ENCODE measurements at places on chromosomes 7 and 10.

DNA sequence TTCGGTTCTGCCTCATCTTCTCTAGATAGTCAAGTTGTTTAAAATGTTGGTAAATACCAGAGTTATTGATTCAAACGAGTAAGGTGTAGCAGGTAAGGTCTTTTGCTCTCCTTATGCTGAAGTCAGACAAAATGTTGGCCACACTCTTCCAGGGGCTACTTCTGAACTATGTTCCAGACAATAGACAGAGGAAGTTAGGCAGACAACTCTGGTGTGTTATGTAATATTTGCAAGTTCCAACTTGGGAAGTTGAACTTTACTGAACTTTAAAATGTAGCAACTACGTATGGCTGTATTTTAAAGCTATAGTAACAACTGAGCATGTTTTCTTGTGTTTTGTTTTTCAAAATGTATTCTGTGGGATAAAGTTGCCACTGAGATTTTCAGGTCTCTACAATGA, 125.7 kb upstream of the NEBL start:
- DNase-seq = no peak

- no peak for DNase-seq
Measured at GRCh38 chr10:79260811-79261740, 86.2 kb upstream of the PPIF start.

DNA sequence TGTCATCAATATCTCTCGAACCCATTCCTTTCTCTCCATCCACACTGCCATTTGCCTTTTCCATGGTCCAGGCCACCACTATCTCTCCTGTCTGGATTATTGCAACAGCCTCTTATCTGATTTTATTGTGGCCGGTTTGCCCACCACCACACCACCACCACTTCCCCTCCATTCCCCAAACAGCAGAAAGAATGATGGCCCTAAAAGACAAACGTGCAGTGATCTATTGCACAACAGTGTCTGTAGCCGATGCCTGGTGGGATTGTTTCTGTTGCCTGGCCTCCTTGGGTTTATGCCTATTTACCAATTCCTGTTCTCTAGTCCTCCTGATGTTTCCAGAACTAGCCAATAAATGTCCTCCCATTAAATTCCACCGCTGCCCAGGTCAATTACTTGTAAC, 10.2 kb upstream of the ST8SIA6 start:
- DNase-seq = no peak

- no peak for DNase-seq
Measured at GRCh38 chr7:87993269-87993668, 59.2 kb downstream of the ADAM22 start.

- no peak for DNase-seq
Measured at GRCh38 chr7:129055294-129055816, 444 bp upstream of the TNPO3 start.

- DNase-seq = no peak
Measured at GRCh38 chr10:47300429-47300931, 483 bp downstream of the GDF10 start.

DNA sequence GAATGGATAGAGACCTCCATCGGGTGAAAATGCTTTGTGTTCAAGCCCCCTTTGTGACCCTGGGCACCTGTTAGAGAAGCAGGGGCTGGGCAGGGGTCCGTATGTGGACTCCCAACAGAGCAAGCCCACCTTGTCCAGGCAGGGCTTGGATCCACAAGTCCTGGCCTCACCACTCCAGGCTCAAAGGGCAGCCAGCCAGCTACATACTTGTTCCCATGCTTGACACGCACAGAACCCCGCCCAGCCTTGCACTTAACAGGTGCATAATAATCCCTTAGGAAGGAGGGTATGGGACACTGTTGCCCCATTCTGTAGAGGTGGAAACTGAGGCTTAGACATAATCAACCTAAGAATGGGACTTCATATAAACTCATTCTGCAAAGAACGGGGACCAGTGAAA, 160.6 kb downstream of the PRKAG2 start:
- DNase-seq = no peak

DNA sequence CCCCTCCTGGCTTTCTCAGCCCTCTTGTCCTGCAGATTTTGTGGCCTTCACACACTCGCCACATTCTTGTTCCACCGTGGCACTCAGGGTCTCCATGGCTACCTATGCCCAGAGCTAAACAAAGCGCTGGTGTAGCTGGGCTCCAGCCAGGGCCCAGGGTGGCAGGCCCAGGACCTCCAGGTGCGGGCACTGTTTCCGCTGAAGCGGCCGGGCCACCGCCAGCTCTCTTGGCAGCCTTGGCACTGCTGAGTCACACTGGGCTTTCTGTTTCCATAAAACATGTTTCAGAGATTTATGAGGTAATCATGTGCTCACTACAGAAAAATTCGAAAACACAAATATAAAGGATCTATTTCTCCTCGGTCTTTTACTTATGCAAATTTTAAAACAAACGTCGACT, 51.3 kb downstream of the AOC1 start:
- DNase-seq = no peak

DNA sequence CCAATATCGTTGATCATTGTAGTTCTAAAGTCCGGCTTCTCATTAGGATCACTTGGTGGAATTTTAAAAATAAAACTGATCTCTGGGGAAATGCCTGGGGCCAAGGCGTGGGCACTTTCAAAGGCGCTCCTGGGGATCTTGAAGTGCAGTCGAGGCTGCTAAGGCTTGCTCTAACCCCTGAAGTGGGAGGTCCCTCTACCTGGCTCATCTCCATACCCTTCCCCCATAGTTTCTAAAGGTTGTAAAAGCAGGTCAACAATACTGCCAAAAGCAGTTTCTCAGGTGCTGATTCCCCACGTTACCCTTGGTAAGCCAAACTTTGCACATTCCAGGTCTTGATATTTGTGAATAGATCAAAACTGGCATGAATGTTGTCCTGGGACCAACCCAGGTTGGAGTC, 79.0 kb upstream of the SP8 start:
- no peak for DNase-seq

GRCh38 chr10:131068760-131069159, 242.8 kb downstream of the TCERG1L start:
- DNase-seq = no peak

DNA sequence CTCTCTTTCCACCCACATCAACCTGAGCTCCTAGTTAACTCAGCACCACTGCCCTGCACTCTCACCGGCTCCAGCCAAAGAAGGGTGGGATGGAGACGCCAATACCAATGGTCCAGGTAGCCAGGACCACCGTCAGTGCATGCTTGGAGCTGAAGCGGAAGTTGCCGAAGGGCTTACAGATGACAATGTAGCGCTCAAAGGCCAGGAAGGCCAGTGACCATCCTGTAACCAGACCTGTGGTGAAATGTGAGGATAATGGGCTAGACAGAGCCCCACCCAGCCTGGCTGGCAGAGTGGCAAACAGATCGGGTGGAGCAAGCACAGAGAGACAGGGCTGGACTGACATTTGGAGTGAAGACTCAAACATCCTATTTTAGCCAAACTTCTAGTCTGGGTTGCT, 673 bp downstream of the OPN1SW start:
- DNase-seq = no peak

- DNase-seq = no peak
Measured at GRCh38 chr10:121675344-121675743, 77.1 kb upstream of the FGFR2 start.

GRCh38 chr7:112743811-112744210, 46.4 kb downstream of the TMEM168 start:
- no peak for DNase-seq

- no peak for DNase-seq
Measured at GRCh38 chr10:113775686-113776294, 24.3 kb downstream of the PLEKHS1 start.

GRCh38 chr7:91137153-91137787, 127.0 kb upstream of the FZD1 start:
- DNase-seq = no peak

GRCh38 chr7:42693722-42694121, 218.1 kb downstream of the C7orf25 start:
- DNase-seq = no peak

GRCh38 chr7:596819-597182, 77.2 kb upstream of the PDGFA start:
- DNase-seq = no peak

GRCh38 chr10:126736727-126737126, 66.2 kb upstream of the C10orf90 start:
- DNase-seq = no peak

- DNase-seq = peak; percentile 60
Measured at GRCh38 chr7:43834463-43835251, 34.7 kb downstream of the MRPS24 start.

GRCh38 chr10:116201670-116202430, 71.2 kb downstream of the GFRA1 start:
- DNase-seq = no peak

- no peak for DNase-seq
Measured at GRCh38 chr7:1090686-1091643, 3.1 kb downstream of the GPER1 start.
